ENCODE measurements at places on chromosomes 7 and 10.

GRCh38 chr7:43758029-43758821, at the start of gene BLVRA:
Gene BLVRA (plus strand): TSS chr7:43758680. CDS start chr7:43771159, 12,479 bp downstream.
- peak; percentile 44 for DNase-seq

DNA sequence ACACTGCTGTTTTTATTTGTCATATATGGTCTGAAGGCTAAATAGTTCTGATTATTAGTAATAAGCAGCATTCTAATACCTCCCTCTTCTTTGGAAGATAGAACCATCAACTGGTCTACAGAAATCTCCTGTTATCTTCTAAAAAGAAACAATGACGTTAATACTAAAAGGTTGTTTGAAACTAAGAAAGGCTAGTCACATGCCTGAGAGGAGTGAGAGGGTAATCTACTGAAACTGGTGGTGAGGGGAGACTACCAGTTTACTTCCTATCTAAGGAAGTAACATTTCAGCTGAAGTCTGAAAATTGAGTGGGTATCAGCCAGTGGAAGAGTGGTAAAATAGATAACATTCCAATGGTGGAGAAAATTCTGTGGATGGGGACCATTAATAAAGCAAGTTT, 48.4 kb downstream of the FGFBP3 start:
- no peak for DNase-seq

DNA sequence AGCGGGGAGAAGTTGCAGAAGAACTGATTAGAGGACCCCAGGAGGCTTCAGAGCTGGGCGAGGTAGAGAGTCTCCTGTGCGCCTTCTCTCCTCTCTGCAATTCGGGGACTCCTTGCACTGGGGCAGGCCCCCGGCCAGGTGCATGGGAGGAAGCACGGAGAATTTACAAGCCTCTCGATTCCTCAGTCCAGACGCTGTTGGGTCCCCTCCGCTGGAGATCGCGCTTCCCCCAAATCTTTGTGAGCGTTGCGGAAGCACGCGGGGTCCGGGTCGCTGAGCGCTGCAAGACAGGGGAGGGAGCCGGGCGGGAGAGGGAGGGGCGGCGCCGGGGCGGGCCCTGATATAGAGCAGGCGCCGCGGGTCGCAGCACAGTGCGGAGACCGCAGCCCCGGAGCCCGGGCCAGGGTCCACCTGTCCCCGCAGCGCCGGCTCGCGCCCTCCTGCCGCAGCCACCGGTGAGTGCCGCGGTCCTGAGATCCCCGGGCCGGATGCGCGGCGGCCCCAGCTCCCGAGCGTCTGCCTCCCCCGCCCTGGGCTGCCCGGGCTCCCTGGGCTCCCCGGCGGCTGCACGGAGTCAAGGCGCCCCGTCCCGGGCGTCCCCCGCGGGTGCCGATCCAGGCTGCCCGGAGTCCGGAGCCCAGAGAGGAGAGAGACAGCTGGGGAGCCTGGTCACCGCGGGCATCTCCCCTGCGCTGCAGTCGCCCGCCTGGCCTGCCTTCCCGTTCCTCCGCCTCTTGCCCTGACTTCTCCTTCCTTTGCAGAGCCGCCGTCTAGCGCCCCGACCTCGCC, at the start of gene PLAU:
TSS of gene PLAU (plus strand) at position 369 of the 789 bp plus-strand sequence. CDS start 424 bp downstream, outside the sequence.
- DNase-seq: no peak

DNA sequence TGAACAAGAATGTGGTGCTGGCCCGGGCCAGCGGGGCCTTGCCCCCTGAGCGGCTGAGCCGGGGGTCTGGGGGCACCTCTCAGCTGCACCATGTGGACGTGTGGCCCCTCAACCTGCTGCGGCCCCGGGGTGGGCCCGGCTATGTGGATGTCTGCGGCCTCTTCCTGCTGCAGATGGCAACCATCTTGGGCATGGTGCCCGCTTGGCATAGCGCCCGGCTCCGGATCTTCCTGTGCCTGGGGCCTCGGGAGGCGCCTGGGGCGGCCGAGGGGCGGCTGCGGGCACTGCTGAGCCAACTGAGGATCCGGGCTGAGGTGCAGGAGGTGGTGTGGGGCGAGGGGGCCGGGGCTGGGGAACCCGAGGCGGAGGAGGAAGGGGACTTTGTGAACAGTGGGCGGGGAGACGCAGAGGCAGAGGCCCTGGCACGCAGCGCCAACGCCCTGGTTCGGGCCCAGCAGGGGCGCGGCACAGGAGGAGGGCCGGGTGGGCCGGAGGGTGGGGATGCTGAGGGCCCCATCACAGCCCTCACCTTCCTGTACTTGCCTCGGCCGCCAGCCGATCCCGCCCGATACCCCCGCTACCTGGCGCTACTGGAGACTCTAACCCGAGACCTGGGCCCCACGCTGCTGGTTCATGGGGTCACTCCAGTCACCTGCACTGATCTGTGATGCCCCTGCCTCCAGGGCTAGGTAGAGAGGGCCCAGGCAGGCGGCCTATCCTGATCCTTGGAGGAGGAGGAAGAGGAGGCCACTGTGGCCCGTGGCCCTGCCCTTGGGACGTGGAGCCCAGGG, 1.1 kb upstream of the TRIP6 start:
- DNase-seq: no peak

GRCh38 chr10:93199191-93199751, 125.6 kb downstream of the CYP26A1 start:
- no peak for DNase-seq

DNA sequence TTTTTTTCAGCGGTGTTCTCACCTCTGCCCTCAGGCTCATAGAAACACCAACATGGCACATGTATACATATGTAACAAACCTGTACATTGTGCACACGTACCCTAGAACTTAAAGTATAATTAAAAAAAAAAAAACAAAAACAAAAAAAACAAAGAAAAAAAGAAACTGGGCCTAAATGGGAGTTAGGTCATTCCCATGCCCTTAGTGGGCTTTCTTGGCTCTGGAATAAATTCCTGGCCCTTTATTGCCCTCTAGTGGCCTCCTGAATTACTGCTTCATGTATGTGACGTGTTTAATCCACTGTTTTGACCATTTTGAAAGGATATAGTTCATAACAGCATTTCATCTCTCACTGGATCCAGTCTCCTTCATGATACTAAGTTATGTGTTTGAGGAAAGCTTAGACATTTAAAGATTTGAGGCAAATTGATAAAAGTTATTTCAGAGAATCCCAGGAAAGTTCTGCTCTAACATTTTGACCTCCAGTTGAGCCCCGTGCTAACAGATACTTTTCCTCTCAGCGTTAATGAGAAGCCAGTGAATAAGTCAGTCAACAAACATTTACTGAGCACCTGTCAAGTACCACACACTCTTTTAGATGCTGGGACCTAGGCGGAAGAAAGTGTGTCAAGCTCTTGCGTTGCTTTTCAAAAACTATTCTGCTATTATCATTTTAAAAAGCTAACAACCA, 54.7 kb upstream of the SYPL1 start:
- no peak for DNase-seq

- DNase-seq: no peak
Observed at GRCh38 chr10:105658696-105659095, 1017.6 kb downstream of the SORCS3 start.

DNA sequence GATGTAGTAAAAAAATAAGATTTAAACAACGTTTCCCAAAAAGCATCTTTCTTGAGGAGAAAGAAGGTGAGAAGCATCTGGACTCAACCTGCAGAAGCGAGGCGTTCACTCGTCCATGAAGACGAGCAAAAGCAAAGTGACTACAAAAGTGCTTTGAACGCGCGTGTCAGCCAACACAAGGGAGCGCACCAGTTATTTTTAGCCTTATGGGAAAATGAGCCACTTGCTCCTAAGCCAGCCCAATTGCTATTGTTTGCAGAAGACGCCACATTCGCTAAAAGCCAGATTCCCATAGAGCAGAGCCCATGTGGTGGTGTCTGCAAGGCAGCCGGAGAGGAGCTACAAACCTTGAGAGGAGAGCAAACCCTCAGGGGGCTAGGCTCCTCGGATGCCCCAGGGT, 122.5 kb downstream of the FAM53B start:
- DNase-seq: no peak

DNA sequence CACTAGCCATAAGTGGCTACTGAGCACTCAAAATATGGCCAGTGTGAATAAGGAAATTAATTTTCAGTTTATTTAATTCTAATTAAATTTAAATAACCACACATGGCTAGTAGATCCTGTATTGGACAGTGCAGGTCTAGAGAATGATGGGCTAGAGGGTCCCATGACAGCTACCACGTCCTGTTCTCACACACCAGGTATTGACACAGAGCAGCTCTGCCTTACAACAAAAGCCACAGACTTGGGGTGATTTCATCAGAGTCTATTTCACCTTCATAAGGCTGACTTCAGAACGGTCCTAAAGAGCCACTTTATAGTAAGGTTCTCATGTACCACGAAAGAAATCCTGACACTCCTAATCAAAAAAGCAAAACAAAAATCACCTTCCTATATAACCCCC, 111.3 kb downstream of the UBE2H start:
- DNase-seq: no peak

DNA sequence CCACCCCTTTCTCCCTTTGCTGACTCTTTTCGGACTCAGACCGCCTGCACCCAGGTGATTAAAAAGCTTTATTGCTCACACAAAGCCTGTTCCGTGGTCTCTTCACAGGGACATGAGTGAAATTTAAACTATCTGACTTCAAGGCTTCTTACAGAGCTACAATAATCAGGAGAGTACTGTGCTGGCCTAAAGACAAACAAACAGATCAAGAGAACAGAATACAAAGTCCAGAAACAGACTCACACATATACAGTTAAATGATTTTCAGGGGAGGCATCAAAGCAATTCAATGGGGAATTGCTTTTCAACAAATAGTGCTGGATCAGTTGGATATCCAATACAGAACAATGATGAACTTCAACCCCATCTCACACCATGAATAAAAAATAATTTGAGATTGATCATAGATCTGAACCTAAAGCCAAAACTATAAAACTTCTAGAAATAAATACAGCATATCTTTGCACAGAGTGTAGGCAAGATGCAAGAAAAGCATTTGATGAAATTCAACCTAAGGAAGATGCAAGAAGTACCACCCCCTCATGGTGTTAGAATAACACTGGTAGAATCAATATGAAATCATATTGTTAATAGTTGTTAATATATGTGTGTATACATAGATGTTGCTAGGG, 96.5 kb downstream of the ZFAND4 start:
- DNase-seq: no peak

GRCh38 chr7:145106001-145106400, 270.1 kb upstream of the TPK1 start:
- no peak for DNase-seq
